ENCODE measurements at places on chromosomes 11 and 22.

DNA sequence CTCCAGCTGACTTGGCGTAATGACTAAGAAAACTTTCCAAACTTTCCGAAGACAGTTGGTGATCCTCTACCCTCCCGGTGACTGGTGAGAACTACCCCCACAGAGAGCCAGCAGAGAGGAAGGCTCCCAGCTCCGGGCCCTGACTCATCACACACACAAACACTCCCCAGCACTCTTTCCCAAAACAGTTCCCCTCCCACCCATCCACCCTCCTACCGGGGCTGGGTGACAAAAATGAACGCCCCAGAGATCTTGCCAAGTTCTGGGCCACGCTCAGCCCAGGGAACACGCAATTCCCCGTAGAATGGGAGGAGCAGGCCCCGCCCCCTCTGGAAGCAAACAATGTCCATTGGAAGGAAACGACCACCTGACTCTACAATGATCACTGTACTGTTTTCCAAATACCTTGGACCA is 21.3 kb upstream of the JAM3 start:
- no peak for DNase-seq

DNA sequence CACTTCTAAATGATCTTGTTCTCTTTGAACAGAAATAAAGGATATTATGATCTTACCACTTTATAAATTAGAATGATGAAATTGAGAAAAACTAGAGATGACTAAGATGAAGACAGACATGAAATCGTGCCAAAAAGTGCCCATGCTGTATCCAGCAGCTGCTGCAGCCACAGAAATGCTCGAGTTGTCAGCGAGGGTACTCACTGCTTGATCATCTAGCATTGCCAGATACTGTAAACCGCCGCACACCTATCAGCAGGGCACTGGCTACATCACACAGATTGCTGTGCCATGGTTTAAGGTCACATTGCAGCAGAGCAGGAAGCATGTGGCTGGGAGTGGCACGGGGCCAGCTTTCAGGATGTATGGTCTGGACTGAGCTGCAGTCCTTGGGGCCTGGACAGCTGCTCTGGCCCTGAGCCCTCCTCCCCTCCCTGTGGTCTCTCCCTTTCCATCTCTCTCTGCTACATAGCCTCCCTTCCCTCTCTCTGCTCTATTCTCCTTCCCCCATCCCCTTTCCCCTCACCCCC is 51.0 kb upstream of the SEPTIN5 start:
- DNase-seq, result peak; percentile 36

DNA sequence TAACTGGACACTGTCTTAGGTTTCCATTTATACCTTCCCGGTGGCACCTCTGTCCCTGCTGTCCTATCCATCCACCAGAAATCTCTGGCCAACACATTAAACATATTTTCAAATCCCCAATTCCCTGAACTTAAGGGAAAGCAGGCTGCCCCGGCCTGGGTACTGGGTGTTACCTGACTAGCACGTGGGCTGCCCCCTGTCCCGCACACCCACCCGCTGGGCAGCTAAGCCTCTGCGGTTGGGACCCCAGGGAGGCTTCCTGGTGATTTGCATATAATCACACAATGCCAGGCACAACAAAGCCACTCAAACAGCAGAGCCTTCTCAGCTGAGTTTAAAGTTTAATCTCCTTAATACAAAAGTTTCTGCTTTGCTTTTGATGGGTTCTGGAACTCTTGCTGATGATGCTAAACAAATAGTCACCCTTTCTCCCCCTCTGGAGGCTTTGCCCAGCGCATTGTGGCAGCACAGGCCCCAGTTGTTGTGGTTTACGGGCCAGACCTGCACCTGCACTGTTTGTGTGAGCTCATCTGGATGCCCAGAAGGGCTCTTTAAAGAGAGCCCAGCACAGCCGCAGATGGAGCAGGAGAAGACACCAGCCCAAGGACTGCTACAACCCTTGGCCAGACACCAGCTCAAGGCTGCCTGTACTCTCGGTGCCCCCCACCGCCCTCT is 59.9 kb upstream of the POU2AF1 start:
- no peak for DNase-seq

GRCh38 chr11:20739577-20739976 is 70.2 kb downstream of the NELL1 start:
- DNase-seq, result no peak

- DNase-seq, result no peak
Measured at GRCh38 chr11:47786373-47786772, 19.2 kb upstream of the FNBP4 start.

Measured in HS-27A (cell line).